SK-N-SH (cell line): ENCODE measurements at places on chromosomes 1 and 21.

DNA sequence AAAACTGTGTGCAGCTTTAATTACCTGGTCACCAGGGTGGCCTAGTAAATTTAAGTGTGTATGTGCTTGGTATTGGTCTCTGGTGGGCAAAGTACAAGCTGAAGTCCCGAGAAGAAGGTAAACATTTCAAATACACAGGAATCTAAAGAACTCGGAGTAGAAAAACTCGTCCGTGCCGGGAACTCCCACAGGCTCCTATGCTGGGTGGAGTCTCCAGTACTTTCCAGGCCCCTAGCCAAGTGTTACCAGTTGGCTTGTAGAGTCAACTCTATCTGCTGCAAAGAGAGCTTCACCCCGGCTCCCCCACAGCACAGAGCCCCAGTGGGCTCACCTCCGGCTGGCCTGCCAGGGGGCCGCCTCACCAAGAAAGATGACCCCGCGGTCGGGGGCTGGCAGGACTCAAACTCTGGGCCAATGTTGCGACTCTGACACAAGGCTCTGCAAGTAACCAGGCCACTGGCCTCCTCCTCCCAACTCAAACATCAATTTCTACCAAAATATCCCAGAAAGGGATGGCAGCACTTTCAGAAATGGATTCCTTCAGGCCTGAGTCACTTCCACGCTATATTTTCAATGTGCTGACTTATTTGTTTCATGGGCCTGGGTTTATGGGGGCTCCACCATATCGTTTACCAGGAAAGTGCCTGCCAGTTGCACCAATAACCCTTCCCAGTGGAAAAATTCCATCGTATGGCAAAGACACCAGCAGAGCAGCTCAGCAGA, 73.9 kb downstream of the SLC66A1 start:
- no peak for DNase-seq

DNA sequence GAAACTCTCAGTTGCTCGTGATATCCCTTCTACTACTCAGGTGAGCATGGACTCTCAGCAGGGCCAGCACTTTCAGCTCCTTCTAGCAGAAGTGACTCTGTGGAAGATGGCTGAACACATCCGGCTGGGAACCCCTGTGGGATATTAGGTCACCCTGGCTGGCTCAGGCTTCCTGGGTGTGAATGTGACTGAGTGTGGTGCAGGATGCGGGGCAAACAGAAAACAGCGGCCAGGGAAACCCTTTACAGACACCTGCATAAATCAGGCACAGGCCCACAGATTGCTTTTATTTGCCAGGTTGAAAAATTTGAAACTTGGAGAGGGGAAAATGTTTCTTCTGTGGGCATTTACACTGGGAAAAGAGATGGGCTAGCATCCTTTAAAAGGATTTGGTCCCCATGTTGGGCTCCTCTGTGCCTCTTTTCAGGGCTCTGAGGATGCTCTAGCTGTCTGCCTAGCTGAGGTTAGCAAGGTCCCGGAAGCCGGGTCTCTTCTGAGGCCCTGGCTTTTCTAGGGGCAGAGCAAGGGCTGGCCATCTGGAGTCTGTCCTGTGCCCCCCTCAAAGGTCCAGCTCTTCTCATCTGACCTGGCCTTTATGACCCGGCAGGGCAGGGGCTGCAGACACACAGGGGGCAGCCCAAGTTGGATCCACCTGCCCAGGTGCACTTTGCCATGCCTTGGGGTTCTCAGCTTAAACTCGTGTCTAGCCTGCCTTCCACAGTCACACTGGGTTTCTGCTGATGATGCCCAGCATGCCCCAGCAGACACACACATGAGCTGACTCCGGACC, 243.0 kb downstream of the SIPA1L2 start:
- no peak for DNase-seq

DNA sequence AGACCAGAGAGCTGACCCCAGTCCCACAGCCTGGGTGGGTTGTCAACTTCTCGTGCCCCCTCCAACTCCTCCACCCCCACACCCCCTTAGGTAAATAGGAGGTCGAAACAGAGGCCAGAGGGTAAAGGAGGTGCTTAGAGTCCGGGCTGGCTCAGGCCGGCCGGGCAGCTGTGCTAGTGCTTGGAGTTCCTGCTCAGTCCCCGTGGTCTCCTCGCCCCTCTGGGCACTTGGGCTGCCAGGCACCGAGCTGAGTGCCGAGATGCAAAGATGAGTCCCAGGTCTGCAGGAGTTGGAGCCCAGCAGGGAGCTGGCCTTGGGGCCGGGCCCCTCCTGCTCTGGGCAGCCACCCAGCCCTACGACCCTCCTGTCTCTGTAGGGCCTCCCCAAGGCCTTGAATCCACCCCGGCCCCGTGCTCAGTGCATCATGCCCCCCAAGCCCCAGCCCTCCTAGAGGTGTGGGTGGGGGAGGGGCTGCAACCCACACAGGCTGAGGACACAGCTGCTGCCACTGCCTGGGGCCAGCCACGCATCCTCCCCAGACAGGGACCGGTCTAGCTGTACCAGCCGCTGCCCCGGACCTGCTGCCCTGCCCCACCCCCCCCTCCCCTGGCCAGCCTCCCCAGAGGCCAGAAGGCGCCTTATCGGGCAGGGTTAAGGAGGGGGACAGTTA, 1.9 kb downstream of the SMIM1 start:
- DNase-seq = peak; percentile 83

GRCh38 chr1:47444297-47444561, 6.4 kb downstream of the FOXD2 start:
- peak; percentile 30 for DNase-seq

DNA sequence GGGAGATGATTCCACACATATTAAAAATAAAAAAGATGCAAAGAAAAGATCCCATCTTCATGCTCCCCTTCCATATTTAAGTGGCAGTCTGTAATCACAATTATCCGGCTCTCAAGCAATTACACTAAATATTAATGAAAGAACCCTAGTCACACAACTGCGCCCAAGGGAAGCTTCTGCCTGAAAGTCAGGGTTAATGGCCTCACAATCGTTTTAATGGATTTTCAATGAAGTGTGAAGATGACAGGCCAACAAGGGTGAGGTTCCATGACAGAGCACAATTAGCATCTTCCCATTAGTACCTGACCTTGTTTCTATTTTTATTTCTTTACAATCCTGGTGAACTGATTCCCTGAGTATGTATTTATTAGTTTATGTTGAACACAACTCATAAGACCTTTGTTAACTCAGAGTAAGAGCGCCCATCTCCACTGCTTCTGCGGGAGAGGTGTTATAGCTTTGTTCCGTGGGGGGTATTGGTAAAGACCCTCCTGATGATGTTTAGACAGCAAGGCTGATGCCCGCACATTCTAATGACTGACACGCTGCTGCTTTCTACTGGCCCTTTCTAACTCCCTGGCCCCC, 80.9 kb downstream of the IER5 start:
- DNase-seq = no peak
